ENCODE measurements at places on chromosomes 11 and 22.

DNA sequence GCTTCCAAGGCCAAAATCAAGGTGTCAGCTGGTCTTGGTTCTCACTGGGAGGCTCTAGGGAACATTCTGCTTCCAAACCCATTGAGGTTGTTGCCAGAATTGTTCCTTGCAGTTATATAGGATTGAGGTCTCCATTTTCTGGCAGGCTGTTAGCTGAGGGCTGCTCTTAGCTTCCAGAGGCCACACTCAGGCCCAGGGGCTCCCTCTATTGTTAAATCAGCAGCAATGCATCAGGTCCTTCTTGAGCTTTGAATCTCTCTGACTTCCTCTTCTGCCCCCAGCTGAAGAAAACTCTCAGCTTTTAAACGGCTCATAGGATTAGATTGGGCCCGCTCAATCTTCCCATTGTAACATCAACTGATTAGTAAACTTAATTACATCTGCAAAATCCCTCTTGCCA, 39.3 kb upstream of the BSX start:
- peak; percentile 17 for DNase-seq

DNA sequence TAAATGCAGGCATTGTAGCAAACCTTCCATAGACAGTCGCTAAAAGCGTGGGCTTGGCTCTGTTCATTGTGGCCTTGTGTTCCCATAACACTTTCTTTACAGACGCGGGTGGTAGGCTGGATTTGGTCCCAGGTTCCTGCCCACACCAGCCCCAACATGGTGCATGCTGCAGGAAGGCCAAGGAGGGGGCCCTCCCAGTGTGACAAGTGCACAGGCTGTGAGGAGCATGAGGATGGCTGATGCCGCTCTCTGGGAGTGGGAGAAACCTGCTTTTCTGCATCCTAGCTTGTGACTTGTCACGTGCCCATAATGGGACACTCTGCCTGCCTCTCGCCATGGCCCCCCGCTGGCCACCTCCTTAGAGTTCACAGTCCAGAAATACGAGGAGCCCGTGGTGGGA, 161.8 kb upstream of the B3GAT1 start:
- no peak for DNase-seq

DNA sequence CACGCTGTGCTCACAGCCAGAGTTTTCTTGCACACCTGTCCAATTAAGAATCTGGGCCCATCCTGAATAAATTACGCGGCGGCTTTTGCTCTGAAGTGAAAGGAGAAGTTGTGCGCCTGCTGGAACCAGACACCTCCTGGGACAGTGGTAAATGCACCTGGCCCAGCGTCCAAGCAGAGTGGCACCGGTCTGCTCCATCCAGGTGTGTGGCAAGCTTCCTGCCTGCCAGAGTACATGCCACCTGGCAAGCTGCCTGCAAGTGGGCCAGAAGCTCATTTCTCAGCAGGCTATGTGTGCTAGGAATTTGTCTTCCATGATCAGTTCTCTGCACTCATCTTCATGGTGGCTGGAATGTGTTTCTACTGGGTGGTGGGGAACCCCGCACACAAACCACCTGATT, 660.6 kb downstream of the ETS1 start:
- no peak for DNase-seq

DNA sequence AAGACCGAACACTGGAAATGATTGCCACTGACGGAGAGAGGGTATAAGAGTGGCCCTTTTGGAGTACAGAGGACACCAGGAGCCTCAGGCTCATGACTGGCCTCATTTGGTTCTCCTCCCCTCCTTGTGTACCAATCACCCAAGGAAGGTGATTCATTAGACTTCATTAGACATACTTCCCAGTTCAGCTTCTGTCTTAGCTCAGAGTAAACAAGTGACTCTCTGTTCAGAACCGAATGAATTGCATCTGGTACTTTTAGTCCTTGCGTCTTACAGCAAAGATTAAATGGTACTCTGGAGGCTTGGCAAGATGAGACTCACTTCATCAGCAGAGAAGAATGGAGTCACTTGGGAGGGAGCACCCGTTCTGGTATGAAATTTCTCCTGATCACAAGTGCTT, 75.2 kb downstream of the ZNRF3 start:
- DNase-seq, result no peak

- no peak for DNase-seq
These were observed 66.4 kb upstream of the SORL1 start for GRCh38 chr11:121385688-121386087.

- no peak for DNase-seq
These were observed 311.8 kb downstream of the SBF2 start for GRCh38 chr11:9982127-9982795.

- no peak for DNase-seq
These were observed 811 bp downstream of the LRRC4C start for GRCh38 chr11:41458641-41459040.

DNA sequence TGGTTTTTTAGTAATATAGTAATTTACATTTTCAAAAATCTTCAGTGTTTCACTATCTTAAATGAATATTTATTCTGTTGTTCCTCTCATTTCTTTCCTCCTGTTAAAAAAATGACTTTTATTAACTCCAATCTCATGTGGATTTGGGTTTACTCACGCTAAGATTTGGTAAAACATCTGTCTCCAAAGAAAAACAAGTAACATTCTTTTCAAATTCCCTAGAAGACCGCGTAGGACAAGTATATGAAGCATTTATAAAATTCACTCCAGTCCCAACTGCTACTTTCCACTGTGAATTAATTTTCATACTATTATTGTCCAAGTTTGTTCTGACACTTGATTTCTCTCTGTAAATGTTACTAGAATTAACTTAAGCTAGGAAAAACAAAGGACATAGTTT, 26.2 kb downstream of the SBF2 start:
- no peak for DNase-seq

- no peak for DNase-seq
These were observed 200.5 kb upstream of the E2F8 start for GRCh38 chr11:19441288-19441687.

DNA sequence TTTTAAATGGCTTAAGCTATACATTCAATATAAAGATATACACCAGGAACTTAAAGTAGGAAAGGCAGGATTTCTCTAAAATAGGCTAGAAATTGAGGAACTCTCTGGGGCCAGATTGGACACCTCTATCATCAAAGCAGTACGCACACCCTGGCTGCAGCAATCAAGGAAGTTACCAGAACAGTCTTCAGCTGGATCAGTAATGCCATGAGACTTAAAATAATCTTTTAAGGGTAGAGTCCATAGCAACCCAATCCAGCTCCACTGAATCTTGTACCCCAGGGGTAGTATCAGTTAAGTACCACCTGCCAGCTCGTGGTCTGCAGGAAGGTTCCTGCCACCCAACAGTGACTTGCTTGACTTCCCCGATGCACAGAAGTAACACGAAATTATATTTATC, 3.0 kb downstream of the RDX start:
- no peak for DNase-seq

All from HL-60 (cell line).